ENCODE measurements at places on chromosomes 3 and 15.
A peak's percentile ranks its signal among the peaks of the same experiment; 100 is the strongest.

DNA sequence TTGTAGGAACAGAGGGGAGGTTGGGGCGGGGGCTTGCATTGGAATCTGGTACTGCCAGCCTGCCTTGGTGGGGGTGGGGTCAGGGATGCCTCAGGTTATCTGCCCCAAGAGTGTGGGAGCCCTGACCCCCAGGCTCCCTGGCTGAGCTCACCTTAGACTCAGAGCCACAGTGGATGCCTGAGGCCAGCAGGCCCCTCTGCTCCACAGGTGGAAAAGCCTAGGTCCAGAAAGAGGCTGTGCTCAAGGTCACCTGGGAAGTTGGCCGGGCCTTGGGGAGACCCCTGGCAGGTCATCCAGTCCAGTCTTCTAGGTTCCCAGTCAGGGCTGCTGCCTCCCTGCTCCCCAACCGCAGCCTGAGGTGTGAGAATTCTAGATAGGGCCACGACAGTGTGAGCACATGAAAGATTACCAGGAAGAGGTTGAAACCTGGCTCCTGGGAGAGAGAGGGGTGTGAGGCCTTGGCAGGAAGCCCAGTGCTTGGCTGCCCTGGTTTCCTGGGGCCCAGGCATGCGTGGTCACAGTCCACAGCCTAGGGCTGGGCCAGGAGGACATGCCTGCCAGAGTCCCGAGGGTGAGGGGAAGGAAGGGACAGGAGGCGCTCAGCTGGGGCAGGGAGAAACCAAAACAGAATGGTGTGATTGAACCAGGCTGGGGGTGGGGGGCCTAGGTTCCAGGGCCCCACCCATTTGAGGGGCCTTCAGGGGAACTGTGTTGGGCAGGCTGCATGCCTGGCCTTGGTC, 4.9 kb downstream of the HDAC11 start:
- DNase-seq, result peak; percentile 45

DNA sequence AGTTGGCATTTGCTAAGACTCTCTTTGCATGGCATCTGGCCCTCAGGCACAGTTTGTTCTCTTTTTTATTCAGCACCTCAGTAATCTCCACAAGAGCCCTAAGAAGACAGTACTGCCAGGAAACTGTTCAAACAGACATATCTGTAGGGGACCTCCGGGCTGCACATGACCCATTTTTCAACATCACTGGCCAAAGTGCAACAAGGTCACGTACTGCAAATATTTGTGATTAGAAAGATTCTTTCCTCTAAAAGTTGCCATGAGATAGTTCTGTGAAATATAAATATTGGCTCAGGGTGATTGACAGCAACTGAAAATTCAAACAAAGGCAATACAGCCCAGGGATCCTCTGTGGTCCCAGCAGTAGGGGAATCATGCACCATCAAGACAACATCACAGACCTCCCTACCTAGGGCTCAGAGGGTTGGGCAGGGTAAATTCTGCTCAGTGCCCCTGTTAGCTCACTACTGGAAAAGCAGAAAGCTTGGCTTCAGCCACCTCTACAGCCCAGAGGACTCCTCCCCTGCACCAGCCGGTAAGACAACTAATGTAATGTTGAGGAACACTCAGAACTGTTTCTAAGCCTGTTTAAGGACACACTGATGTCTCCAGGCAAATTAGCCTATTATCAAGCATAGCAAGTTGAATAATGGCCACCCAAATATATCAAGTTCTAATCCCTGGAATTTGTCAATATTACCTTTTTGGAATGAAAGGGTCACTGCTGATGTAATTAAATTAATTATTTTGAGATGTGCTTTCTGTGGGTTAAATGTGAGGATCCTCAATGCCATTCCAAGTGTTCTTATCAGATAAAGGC, 117.4 kb upstream of the LPP start:
- no peak for DNase-seq

DNA sequence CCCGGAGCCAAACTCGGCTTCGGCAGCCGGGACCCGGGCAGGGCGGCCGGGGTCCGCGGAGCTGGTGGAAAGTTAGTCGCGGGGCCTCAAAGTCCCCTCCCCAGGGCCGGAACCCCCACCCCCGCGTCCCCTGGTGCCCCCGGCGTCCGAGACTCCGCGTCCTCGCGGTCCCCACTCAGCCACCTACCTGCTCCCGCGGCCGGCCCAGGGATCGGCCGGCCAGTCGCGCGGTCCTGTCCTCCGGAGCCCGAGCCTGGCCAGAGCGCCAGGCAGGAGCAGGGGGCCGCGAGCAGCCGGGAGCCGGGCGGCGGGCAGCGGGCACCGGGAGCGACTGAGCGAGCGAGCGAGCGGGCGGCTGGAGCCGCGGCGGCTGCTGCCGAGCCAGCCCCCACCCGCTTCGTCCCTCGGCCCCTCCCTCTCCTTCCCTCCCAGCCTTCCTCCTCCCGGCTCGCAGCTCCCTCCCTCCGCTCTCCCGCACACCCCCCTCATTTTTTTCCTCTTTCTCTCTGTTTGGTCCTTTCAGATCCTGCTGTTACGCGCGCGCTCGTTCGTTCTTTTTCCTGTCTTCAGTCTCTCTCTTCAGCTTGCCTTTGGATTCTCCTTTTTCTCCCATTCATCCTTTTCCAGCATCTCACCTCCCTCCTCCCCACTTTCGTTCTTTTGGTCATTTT, at the start of gene MEGF11:
Gene MEGF11, minus strand, starts transcription at position 333 of the 671 bp plus-strand sequence. CDS start 125,347 bp downstream, outside the sequence.
- peak; percentile 31 for DNase-seq

GRCh38 chr3:155342344-155342743, 48.9 kb upstream of the STRIT1 start:
- no peak for DNase-seq

GRCh38 chr15:90376789-90377188, 11.3 kb upstream of the IQGAP1 start:
- no peak for DNase-seq

DNA sequence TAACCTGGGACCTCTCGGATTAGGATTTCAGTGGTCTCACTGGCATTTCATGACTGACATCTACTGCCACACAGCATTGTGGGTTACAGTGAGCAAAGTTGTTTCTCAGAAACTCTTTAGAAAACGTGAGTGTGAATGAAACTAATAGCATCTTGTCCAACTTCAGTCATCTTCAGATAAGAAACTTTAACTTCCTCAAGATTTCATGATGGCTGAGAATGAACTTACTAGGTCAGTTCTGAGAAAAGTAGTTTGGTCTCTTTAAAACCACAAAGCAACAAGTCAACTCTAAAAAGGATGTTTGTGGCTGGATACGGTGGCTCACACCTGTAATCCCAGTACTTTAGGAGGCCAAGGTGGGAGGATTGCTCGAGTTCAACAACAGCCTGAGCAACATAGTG, 14.2 kb upstream of the HOMER2 start:
- DNase-seq, result no peak

DNA sequence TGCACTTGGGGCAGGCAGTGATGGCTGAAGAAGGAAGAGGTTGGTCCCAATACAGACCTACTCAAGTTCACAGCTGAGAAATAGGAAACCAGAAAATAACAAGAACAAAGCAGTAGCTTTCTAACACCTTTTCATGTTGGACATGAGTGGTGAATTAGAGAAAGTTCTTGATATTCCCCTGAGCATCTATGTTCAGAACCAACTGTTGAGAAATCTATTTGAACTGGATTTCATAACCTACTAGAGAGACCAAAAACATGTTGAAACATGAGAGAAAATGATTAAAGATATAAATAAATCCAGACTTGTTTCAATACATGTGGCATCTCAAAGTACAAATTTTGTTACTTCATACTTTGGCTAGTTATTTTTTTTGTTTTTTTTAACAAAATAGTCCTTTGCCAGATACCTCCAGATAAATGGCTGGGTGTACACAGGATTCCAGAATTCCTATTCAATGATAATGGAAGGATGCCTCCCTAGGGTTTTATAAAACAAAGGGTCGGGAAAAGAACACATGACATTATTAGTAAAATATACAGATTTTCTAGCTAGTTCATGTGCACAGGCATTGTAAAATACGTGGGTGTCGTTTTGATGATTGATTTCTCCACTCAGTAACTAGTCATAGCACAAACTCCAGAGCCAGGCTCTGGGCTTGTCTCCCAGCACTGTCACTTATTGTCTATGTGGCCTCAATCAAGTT, 34.4 kb upstream of the TNFSF10 start:
- no peak for DNase-seq

- DNase-seq, result no peak
Measured at GRCh38 chr3:194938845-194939531, 253.3 kb downstream of the FAM43A start.

- no peak for DNase-seq
Measured at GRCh38 chr3:53833053-53833645, 13.1 kb downstream of the CHDH start.

DNA sequence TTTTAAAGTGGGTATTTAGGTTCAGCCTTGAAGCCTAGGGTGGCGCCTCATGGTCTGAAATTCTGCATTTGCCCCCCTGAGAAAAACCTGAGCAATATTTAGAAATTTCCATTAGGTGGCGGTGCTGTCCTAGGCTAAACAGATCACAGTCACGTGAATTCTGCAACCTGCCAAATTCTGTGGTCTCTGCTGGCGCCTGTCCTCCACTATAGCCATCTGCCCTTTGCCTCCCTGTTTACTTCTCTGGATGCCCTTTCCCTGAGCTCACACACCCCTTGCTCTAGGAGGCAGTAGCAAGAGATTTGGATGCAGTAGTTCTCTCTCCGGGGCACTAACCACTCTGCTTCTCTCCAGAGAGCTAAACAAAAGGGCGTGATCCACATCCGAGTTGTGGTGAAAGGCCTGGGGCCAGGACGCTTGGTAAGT, 9.1 kb downstream of the MRPS11 start:
- peak; percentile 6 for DNase-seq

- DNase-seq, result no peak
Measured at GRCh38 chr3:130748981-130749380, 2.4 kb upstream of the PIK3R4 start.

GRCh38 chr3:6216135-6217026, 644.5 kb upstream of the GRM7 start:
- peak; percentile 39 for DNase-seq

- DNase-seq, result no peak
Measured at GRCh38 chr15:92020804-92021203, 167.3 kb downstream of the SLCO3A1 start.

- DNase-seq, result no peak
Measured at GRCh38 chr15:46174122-46174521, 539.3 kb downstream of the SQOR start.

- no peak for DNase-seq
Measured at GRCh38 chr3:100972867-100973266, 20.4 kb downstream of the ABI3BP start.

DNA sequence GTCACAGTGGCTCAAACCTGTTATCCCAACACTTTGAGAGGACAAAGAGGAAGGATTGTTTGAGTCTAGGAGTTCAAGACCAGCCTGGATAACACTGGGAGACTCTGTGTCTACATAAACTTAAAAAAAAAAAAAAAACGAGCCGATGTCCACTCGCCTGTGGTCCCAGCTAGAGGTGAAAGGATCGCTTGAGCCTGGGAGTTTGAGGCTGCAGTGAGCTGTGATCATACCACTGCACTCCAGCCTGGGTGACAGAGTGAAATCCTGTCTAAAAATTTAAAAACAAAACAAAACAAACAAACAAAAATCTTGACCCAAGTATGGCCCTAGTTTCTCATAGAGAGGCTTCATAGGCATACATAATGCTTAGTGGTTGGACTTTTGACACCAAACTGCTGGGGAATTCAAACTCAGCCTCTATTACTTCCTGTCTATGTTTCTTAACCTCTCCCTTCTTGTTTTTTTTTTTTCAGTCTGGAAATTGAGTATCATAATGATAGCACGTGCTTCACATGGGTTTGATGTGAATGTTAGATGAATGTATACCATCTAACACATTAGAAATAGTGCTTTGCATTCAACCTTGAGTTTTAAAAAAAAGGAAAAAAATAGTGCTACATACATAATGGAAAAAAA, 46.4 kb upstream of the CAPN7 start:
- DNase-seq, result no peak

DNA sequence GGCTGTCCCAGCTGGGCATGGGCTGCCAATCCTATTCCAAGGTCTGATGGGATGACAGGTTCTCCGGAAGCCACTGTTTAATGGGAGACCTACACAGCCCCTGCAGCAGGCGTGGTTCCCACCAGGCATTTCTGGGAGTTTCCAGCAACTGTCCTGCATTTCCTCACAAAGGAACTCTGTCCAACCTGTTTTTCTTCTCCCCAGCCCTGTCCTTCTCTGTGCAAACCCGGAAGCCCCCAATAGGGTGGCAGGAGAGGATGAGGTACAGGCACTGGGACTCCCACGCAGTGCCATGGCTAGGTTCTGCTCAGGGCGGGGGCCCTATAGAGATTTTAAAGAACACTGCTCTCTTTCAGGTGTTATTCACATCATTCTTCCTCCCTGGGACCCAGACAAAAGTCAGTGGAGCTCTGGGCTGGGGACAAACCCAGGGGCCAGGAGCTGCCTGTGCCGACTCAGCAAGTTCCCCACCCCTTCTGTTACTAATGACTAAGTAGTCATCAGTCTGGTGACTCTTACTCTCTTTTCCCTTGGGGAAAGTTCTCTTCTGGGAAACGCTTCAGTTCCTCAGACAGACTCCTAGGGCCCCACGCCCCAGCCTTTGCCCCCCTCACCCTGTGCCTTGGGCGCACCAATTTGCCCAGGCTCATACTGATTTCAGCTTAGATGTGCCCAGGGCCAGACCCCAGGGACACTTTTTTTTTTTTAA, 97.7 kb downstream of the CD47 start:
- DNase-seq, result no peak

DNA sequence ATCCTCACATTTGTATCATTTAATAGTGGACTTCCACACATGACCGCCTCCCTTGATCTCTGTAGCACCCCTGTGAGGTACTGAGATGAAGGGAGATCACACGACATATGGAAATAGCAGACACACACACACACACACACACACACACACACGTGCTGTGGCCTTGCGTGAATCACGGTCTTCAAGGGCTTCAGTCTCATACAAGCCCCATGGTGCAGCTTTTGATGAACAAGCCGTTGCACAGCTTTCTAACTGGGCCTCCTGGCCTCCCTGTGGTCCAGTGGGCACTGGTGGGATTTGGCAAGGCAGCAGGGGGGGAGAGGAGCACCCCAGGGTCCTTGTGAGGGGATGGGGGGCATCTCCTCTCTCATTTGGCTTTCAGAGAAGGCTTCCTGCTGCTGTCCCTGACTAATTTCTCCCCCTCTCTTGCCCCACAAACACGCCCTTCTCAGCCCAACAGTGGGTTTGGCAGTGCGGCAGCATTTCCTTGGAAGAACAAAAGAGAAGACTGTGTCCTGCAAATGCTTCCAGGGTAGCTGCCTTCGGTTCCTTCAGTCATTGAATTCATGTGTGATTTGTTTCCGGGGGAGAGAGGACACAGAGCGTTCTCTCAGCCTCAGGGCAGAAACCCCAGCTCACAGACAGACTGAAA, 98.7 kb downstream of the SMAD6 start:
- no peak for DNase-seq

GRCh38 chr3:137081711-137082110, 123.9 kb downstream of the IL20RB start:
- DNase-seq, result no peak

- no peak for DNase-seq
Measured at GRCh38 chr3:81378552-81379293, 382.7 kb downstream of the GBE1 start.

DNA sequence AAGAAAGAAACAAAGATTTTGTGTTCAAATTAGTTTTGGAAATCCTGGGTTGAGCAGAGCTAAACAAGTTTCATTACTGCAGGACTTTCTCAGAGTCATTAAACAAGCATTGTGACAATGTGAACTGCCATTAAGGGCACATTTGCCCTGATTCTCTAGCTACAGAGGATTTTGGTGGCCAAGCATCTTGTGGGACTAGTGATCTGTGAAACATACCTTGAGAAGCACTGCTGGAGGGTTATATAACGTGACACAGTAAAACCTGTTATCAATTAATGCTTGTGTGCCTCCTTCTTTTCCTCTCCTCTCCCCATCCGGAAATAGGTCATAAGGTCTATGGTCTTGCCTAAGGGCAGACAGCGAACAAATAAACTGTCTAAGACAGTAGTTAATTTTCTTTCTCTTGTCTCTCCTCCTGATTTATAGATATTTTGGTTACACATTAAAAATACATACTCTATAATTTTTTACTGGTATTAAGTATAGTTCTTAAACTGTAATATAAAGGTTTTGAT, 167.3 kb upstream of the NANOGP8 start:
- no peak for DNase-seq
